ENCODE measurements at places on chromosomes 11 and 22.

DNA sequence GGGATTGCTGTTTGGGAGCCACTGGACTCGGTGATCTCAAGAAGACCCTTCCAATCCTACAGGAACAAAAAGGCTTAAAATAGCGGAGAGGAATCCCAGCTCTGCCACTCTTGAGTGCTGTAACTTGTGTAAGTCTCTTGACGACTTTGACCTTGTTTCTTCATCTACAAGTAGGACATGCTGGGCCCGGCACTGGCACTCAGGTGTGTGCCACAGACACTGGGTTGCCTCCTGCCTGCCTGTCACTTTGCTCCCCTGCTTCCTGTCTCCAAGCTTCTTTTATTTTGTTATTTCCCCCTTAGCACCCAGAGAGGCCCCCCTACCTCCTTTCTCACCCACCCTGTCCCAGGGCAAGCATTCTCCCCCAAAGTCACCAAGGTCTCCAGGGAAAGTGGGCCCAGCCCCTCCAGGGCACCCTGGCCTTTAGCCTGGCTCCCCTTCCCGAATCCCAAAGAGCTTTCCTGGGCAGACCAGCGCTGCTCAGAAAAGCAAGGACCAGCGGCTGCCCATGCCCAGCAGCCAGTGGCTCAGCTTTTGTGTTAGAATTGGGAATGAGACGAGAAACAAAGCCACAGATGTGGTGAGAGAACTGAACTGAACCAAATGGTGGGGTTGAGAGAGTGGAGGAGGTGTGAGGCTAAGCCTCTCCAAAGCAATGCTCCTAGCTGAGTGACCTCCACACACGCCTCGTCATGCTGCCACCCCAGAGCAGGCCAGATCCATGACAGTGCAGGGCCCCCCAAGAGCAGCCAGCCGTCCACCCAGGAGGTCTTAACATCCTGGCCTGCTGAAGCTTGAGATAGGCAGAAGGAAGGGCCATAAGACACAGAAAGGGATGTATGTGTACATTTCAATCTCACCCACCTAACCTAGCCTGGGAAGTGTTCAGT is 4.5 kb downstream of the TRIM29 start:
- no peak for DNase-seq

DNA sequence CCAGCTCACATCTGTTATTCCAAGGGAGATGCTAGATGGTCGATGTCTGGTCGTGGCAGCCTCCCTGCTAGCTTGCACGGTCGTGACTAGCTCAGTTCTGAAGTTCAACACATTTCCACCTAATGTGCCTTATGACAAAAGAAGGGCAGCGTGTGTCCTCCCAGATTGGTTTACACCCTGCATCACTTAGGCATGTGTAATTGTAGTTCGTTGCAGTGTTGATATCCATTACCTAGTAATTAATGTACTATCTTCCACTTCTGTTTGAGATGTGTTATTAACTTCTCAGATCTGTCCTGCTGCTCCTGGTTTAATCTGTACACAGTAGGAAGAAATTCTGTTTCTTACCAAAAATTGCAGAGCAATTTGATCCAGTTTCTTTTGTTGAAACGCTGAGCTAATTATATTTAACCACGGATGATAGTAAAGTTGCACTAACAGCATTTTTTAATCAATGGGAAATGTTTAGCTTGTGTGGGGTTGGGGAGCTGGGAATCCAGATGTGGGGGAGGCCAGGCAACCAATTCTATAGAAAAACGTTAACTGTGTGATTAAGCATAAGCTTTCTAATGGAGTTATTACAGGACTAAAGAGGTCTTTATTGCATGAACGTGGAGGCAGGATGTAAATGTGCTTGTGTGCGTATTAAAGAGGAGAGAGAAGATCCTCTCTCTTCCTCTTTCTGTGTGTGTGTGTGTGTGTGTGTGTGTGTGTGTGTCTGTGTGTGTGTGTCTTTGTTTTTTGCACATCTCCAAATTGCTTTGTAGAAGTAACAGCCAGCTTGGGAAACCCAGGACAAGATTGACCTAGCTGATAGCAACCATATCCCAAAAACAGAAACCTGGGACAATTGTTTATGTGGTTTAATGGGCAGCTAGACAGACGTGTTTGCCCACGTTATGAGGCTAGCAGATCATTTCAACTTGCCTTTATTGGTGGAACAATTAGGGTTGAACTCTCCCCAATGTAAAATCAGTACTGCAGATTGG is 145.7 kb upstream of the TTC12 start:
- no peak for DNase-seq

- no peak for DNase-seq
Observed at GRCh38 chr11:47986742-47987141, 6.4 kb downstream of the PTPRJ start.

DNA sequence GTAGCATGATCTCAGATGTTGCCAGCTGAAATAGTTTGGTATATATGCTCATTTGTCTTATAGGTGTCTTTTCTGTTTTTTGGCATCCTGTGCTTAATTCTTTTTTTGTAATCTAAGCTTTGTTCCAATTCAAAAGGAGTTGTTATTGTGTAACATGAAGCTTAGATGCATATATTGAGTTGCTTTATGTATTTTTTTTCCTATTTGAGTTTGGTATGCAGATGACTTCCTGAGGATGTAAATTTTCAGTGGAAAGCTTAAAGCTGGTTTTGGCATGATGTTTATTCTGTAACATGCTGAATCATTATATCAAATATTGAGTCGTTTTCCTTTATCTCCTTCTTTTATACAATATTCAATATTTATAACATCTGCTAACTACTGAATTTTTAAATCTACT is 69.4 kb downstream of the DDX10 start:
- DNase-seq: no peak

DNA sequence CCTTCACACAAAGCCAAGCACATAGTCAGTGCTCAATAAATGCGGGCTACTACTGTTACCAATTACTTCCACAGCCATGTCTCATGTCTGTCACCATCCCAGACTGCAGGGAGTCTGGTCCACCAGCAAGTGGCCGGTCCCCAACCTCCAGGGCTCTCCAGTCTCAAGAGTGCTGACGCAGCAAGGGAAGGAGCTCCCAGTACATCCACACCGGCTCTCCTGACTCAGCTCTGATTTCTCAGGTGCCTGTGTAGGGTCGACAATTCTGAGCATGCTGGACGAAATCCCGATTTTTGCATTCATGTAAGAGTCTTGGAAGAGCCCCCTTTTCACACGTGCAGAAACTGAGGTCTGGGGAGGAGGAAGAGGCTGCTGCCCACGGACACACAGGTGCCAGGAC is 10.3 kb upstream of the NEFH start:
- no peak for DNase-seq

All from WERI-Rb-1 (cell line).